ENCODE measurements at places on chromosomes 6 and 20. TPM values are rescaled to one million over a fixed set of nuclear protein-coding genes. Genes with fewer than 3 reads are reported as not detected.

The TDP2 gene
- total RNA-seq = 25.2 TPM

GRCh38 chr6:155349129-155349528 lies 34.8 kb upstream of the TFB1M start:
- DNase-seq = no peak

- peak; percentile 78 for DNase-seq
These were observed 756 bp upstream of the RBCK1 start for GRCh38 chr20:407133-407952.

- no peak for DNase-seq
These were observed 69.8 kb upstream of the RALGAPA2 start for GRCh38 chr20:20782231-20782630.

GRCh38 chr20:560680-561079 lies 17.1 kb upstream of the CSNK2A1 start:
- DNase-seq = no peak

DNA sequence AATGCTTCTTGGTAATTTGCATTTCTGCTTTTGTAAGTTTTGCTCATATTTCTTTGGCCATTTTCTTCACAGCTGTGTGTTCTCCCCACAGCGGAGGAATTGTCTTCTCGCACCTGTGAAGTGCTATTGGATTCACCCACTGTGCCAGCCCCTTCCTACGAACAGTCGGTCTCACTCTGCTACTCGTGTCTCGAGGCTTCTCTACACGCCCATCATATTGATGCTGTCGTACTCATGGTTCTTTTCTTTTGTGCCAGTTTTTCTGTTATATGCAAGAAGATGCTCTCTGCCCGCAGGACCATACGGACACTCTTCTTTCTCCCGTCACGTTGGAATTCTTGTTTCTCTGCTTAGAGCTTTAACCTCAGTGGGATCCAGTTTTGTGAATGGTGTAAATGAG lies 200.3 kb downstream of the DLL1 start:
- no peak for DNase-seq

Data from mesothelial cell of epicardium (in vitro differentiated cells).